ENCODE measurements at places on chromosomes 5 and 9.

GRCh38 chr9:76162086-76162730 lies 232.0 kb downstream of the RFK start:
- DNase-seq: no peak

- no peak for DNase-seq
Measured at GRCh38 chr5:74943905-74944304, 77.7 kb upstream of the FAM169A start.

DNA sequence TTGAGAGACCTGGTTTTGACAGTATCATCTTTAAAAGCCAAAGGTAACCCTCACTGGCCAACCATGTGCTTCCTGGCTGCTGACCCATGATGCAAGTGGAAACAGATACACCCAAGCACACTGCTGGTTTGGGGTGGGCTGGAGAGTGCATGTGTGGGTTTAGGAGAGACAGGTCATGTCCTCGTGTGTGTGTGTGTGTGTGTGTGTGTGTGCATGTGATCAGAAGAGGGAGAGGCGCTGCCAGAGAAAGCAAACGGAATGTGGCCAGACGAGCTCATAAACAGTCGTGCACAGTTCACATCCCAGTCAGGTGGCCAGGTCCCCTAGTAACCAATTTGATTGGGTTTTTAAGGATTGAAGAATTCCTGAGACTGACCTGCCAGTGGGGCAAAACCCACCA lies 112.8 kb upstream of the ICE1 start:
- no peak for DNase-seq

DNA sequence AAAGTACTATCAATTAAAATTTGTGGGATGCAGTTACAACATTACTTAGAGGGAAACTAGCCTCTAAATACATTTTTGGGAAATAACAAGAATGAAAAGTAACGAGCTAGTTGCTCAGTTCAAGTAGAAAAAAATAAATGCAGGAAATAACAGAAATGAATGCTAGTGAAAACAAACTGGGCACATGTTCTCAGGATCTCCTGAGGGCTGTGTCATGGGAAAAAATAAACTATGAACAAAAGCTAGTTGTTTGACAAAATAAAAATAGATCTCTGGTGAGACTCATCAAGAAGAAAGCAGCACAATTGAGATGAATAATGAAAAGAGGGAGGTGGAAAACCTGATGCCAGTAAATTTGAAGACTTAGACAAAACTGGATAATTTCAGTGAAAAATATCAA lies 16.3 kb downstream of the IDNK start:
- DNase-seq: no peak

- no peak for DNase-seq
Measured at GRCh38 chr9:17520268-17521064, 58.4 kb upstream of the SH3GL2 start.

DNA sequence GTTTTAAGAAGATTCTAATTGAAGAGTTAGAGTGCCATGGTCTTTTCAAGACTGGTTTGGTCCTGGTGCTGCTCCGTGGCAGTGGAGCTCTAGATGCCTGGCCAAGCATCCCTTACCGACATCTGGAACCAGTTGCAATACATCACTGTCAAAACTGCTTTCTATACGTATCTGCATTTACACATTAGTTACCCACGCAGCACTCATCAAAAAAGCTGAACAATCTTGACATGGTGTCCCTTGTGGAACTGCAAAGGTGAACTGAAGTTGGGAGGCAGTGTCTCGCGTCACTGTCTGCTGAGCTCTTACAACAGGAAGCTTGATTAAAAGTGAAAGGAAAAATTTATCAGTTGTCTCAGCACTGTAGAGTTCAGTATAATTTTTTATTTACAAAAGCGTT lies 82.6 kb downstream of the PBX3 start:
- peak; percentile 62 for DNase-seq

DNA sequence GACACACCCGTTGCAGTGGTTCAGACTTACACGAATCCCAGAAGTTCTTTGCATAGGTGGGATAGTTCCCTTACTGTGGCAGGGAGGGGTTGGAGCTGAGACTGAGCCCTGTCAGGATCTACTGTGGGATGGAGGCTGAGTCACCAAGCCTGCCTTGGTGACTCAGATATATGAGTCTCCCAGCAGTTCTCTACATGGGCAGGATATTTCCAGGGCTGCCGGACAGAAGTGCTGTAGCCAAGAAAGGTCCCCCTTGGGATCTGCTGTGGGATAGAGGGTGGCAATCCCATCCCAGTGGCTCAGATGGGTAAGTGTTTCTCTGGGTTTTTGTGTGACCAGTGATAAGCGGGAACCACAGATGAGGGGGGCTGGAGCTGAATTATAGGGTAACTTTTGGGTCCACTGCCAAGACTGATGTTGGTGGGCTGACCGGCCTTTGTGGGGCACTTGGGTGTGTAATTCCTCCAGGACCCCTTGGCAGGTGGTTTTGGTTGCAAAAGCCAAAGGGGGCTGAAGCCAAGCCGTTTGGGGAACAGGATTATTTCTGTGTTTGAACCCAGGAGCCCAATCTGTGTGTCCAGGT lies 18.7 kb downstream of the XRCC4 start:
- DNase-seq: no peak

GRCh38 chr9:13529321-13530104 lies 250.0 kb upstream of the MPDZ start:
- no peak for DNase-seq

- DNase-seq: no peak
Measured at GRCh38 chr9:122788831-122789230, at the start of gene OR5C1. TSS of gene OR5C1 (plus strand) at chr9:122788933. CDS start at chr9:122788933, 0 bp downstream.

DNA sequence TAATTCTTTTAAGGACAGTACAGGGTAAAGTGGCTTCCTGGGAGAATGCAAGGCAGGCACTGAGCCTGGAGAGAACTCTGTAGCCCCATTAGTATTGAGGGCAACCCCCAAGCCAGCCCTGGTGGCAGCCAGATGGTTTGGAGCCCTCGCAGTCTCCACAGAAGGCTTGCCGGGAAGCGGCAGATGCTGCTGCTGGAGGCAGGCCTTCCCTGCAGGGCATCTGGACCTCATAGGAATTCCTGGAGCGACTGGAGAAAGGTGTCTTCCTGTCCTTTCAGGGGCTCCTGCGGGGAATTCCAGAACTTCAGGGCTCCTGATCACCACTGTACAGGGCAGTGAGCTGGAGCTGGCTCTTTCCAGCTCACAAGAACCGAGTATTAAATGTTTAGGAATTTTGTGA lies 167.5 kb downstream of the INSYN2B start:
- DNase-seq: no peak

- no peak for DNase-seq
Measured at GRCh38 chr5:2917093-2917492, 165.6 kb upstream of the IRX2 start.

DNA sequence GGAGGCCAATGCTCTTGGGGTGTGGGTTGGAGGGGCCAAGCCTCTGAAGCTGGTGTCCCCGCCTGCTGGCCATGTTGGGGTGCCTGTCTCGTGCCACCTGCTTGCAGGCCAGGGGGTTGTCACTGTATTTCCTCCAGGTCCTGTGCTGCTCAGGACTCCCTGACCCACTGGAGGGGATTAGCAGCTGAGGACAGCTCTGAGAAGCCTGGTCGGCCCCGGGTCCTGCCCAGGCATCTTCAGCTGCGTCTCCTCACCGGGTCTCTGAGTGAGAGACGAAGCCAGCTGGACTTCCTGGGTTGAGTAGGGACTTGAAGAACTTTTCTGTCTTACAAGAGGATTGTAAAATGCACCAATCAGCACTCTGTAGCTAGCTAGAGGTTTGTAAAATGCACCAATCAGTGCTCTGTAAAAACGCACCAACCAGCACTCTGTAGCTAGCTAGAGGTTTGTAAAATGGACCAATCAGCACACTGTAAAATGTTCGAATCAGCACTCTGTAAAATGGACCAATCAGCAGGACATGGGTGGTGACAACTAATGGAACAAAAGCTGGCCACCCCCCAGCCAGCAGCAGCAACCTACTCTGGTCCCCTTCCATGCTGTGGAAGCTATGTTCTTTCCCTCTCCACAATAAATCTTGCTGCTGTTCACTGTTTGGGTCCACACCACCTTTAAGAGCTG lies 20.6 kb upstream of the SLC9A3 start:
- no peak for DNase-seq

DNA sequence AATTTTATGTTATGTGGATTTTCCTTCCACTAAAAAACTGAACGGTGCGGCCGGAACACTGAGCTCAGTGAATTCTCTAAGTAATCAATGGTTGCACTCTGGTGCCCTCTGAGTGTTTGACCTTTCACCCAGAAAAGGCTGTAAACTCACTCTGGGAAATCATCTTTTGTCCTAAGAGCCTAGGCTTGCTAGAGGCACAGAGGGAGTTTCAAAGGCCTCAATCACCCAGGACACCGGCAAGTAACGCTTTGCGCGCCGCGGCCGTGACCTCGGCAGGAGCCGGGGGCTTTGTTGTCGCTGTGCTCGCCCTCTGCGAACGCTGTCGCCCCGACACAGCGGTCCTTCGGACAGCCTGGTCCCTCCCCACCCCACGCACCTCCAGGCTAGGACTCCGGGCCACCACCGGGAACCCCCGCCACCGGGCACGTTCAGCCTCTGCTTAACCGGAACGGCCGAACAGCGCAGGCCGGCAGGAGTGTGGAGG lies 703 bp downstream of the ISCA1 start:
- DNase-seq: no peak

DNA sequence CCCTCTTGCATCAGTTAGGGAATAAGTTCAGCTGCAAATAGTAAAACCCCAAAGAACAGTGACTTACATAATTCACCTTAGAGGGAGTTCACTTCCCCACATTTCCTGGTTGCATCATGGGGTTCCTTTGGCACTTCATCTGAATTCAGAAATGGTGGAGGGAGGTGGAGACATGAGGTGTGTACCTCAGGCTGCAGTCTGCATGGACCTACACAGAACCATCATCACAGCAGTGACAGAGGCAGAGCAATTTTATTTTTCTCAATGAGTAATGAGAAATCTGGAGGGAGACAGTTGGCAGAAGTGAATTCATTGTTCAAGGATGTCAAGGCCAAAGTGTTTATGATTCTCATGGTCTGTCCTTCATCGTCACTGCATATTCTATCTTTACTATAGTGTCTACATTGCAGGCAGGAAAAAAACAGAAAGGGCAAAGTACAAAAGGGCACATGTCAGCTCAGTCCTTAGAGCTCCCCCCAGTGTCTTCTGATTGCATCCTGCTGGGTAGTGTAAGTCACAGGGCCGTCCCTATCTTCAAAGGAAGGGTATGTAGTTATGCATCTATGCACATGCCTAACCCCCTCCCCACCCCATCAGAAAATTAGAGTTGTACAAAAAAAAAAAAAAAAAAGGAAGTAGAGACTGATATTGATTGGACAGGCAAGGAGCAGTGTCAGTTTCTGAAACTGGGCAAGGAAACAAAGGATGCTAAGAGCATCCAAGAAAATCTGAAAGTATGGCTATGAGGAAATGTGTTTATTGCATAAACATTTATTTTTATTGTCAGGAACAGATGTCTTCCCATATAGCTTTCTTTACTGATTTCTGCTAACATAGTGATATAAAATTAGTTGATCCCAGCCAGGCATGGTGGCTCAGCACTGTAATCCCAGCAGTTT lies 132.7 kb upstream of the APC start:
- no peak for DNase-seq

- no peak for DNase-seq
Measured at GRCh38 chr5:108238936-108239887, 142.7 kb downstream of the FBXL17 start.

DNA sequence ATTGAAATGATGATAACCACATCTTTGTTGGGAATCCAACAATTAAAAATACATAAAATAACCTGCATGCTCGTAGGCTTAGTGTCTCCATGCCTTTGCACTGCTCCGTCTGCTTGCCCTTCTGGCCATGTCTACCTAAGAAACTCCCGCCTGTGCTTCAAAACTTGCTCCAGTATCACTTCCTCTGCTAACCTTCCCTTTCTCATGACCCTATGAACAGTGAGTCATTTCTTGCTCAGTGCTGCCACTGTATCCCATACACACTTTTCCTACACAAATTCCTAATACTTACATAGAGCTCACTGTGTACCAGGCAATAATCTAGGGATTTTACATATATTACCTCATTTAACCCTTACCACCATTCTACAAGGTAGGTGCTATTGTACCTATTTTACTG lies 33.5 kb downstream of the TMEM245 start:
- no peak for DNase-seq

DNA sequence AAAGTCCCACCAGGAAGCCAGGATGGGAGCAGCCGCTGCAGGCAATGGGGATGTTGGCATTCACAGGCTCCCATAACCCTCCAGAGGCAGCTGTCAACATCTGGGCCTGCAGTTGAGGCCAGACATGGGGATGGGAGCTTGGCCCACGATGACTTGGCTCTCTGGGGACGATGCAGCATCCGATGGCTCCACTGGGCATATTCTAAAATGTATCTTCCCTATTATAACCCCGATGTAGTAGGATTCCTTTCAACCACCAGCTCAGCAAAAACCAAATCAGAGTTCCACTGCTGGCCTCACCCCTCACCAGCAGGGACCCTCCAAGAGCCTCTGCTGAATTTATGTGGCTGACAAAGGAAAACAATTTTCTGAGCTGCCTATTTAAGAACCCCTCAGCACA lies 7.1 kb downstream of the SPRY4 start:
- DNase-seq: no peak

DNA sequence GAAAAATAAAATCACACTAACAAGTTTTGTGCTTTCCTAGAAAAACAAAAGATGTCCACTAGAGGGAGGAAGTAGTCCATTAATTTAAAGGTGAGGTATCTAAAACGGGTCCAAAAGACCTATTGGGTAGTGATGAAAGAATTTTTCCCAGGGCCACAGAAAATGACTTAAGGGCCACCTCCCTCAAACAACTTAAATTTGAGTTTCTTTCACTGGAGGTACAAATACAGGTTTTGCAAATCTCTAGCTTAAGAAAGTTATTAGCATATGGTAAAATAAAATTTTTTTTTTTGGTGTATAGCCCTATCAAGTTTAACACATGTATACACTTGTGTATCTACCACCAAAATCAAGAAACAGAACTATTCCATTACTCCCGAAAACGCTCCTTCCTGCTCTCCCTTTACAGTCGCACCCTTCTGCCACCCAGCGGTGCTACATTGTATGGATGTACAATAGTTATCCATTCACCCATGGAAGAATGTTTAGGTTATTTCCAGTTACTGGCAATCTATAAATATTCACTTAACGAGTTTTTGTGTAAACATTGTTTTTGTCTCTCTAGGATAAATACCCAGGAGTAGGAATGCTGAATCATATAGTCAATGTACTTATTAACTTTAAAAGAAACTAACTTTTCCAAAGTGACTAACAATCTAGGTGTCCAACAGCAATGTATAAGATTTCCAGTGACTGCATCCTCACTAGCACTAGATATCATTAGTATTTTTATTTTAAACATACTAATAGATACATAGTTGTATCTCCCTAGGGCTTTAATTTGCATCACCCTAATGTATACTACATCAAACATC lies 21.9 kb downstream of the DEPDC1B start:
- DNase-seq: no peak

- DNase-seq: no peak
Measured at GRCh38 chr5:54717459-54717858, 199.9 kb downstream of the SNX18 start.

- DNase-seq: no peak
Measured at GRCh38 chr5:80662108-80662507, 7.3 kb upstream of the DHFR start.
